NCI-H526 treated with DMSO at 0.1 percent for 48 hours (cell line): ENCODE measurements at places on chromosomes 11 and 22.

GRCh38 chr11:130029137-130029536, 26.5 kb upstream of the PRDM10 start:
- no peak for DNase-seq

DNA sequence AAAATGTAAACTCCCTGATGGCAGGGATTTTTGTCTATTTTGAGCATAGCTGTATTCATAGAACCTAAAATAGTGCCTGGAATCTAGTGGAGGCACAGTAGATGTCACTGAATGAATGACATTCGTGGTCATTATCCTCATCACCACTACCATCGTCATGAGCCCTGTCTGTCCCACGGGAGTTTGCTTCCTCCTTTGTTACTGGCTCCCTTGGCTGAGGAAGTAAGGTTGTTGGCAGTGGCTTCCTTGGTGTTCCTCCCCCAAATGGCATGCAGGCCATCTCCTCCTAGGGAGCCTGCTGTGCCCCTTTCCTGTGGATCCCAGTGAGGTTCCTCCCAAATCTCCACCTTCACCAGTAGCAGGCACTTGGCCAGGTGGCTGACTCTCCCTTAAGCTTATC, 183.0 kb downstream of the CEP164 start:
- DNase-seq = no peak

- DNase-seq = no peak
These were observed 12.1 kb downstream of the SF3A1 start for GRCh38 chr22:30344447-30345200.

DNA sequence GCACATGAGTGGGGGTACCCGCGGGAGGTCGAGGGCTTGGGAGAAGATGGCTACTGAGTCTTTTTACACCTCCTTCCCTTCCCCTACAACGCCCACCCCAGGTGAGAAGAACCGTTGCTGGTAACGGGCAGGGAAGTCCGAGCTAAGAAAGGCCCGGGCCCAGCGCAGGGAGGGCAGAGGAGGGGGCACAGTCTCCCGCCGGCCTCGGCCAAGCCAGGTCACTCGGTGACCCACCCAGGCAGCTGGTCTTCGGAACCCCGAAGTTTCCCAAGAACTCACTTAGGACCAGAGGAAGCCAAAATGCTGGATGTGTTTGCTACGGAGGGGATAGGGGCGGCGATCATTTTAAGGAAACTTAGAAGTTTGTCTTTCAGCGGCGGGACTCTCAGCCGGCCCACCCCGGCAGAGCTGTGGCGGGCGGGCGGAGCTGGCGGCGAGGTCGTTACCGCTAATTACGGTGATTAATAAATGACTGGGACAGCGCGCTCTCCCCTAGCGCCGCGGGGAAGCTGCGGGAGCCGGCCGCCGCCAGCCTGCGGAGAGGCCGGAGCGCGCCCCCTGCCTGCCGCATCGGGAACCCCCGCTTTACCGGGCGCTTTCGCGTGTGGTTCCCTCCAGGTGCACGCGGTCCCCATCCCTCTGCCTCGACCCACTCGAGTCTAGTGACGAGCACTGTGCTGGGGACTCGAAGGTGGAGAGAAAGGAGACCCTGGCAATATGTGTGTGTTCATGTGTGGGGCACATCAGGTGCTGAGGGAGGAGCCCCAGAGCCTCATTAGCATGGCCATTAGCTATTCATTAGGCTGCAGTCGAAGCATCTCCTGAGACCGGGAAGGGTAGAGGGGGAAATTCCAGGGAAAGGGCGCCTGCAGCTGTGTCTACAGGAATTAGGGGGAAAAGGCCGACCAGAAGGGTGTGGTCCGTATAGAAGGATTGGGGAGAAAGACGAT, 945 bp downstream of the ROBO3 start:
- peak; percentile 67 for DNase-seq

DNA sequence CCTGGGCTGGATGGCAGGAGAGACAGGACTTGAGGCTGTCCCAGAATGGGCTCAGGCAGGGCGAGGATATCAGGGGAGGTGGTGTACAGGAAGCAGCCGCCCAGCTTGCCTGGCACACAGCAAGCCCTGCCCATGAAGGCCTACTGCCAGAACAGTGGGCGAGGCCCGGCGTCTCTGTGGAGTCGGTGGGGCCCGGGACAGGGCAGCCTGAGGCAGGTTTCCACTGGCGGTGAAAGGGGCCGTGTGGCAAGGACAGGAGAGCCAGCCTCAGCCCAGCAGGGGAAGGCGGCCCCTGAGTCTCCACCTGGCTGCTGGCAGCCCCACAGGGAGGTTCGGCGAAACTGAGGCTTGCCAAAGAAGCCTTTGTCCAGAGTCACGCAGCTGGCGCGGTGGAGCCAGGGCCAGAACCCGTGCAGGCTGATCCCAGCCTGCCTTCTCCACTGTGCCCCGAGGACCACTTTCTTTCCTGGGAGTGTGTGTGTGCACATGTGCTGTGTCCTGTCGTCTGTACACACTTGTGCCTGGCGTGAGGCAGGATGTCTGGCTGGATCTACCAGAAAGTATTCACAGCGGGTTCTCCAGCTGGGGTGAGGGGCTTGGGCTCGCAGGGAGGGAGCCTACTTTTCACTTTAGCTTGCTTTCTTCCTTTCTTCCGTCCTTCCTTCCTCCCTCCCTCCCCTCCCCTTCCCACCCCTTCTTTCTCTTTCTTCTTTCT, 1.2 kb downstream of the TSPO start:
- DNase-seq = peak; percentile 9

GRCh38 chr11:26191193-26191592, 140.7 kb upstream of the ANO3 start:
- DNase-seq = no peak

- no peak for DNase-seq
These were observed 27.5 kb downstream of the MACROD1 start for GRCh38 chr11:64138398-64138797.

DNA sequence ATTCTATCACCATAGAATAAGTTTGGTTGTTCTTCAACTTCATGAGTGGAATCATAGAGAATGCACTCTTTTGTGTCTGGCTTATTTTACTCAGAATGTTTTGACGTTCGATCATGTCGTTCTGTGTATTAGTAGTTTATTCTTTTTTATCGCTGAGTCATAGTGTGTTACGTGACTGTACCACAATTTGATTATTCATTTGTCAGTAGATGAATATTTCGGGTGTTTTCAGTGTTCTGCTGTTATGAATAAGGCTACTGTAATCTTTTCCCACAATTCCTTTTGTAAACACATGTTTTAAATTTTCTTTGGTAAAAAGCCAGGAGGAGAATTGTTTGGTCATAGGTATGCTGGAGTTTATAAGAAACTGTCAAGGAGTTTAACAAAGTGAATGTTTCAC, 279.9 kb upstream of the B3GAT1 start:
- peak; percentile 68 for DNase-seq

DNA sequence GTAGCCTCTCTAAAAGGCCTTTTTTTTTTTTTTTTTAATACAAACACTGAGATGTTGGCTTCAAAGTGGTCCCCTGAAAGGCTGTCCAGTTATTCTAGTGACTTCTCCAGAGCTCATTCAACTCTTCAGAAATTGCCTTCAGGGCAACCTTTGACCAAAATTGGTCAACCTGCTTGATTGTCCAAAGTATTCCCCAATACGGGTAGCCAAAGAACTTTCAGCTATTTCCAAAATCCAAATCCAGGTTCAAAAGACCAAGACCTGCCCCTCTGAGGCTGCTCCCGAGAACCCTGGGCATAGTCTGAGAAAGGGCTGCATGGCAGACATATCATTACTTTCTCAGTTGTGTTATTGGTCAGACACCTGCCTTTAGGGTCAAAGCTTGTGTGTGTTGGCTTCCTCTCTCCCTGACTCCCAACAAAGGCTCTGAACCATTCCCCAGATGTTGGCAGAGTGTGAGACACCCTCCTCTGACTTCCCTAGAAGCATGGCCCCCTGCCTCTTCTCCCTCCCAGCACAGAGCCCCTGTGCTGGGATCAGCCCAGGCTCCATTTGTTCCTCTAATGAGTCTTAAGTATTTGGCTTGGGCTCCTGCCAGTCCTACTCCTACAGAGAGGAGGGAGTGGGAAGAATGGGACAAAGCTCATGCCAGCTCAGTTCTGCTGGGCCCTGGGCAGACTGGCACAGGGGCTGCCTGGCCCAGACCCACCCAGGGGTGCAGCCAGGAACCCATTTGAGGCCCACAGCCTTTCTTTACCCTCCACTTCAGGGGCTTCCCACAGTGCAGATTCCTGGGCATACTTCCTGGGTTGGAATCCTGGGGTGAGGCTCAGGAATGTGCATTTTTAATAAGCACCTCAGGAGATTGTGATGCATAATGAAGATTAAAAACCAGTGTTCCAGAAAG, 30.3 kb downstream of the TNKS1BP1 start:
- DNase-seq = no peak

DNA sequence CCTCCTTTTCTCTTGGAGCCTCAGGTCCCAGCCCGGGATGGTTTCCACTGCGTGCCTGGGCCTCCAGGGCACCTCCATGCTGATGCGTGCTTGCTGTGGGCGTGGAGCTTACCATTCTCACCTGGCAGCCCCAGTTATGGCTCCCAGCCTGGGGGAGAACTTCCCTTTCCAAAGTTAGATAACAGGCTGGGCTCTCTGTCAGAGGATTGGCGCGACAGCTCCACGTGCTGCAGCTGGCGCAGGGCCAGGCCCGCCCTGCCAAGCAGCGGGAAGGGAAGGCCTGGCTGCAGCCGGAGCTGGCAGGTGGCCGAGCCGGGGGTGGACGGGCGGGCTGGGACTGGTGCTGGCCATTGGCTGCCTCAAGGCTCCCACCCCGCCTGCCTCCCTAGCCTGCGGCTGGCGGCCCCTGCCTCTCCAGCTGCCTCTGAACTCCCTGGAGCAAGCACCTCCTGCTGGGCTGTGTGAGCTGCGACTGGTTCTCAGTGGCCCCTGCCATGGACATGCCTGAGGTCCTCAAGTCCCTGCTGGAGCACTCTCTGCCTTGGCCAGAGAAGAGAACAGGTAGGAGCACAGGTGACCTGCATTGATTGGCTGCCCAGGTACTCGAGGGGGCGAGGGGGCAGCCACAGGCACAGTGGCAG, 14.6 kb upstream of the TEF start:
- DNase-seq = peak; percentile 31

DNA sequence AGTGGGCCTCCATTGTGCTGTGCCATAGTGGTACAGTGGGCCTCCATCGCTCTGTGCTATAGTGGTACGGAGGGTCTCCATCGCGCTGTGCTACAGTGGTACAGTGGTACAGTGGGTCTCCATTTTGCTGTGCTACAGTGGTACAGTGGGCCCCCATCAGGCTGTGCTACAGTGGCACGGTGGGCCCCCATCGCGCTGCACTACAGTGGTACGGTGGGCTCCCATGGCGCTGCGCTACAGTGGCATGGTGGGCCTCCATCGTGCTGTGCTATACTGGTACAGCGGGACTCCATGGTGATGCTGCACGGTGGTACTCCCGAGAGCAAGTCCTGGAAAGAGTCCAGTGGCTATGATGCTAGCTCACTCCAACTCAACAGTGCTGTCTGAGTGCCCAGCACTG, 51.8 kb downstream of the SCUBE1 start:
- DNase-seq = no peak

- DNase-seq = peak; percentile 8
These were observed 2.3 kb downstream of the SHANK3 start for GRCh38 chr22:50674606-50675552.

DNA sequence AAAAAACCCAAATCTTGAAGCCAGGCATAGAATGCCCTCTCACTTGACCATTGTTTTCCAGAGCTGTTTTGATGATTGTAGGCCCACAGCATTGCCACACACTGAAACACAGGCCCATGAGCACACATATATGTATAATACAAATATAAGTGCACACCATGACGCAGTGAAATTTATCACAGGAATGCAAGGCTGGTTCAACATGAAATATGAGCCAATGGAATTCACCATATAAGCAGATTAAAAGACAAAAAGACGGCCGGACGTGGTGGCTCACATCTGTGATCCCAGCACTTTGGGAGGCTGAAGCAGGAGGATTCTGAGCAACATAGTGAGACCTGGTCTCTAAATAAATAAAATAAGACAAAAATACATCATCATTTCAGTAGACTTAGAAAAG, 9.4 kb upstream of the RNH1 start:
- no peak for DNase-seq

GRCh38 chr11:1478011-1478410, 8.6 kb downstream of the MOB2 start:
- DNase-seq = no peak

- DNase-seq = no peak
These were observed 26.9 kb downstream of the DRD2 start for GRCh38 chr11:113448316-113448677.

DNA sequence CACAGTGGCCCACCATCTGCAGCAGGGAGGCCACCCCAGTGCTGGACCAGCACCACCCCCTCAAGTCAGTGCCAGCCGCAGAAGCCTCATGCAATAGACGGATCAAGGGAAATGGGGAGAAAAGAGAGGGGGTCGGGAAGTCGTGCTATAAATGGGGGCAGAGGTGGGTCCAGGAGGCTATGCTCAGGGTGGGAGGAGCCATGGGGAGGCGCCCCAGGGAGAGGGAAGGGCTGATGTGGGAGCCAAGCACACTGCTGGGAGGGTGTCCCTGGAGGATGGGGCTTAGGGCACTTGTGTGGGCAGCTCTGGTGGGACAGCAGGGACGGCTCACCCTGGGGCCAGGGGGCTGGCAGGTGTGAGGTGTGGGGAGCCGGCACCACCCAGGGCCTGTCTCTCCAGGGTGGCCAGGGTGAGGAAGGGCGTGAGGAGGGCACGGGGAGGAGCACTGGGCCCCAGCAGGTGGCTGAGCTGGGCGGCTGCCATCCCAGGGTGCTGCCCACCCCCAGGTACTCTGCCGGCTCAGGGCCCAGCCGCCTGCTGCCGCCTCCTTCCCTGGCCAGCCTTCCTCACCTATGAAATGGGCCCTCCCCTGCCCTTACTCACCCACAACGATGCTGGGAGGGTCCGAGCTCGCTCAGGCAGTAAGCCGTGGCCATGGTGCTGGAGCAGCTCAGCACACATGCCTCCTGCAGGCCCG, 18.0 kb downstream of the PHLDA2 start:
- no peak for DNase-seq
